Fibroblast of the aortic adventitia (primary cell): ENCODE measurements at places on chromosomes 1 and 21.
A peak's percentile ranks its signal among the peaks of the same experiment; 100 is the strongest.

GRCh38 chr1:205588636-205589035, 43.2 kb downstream of the ELK4 start:
- DNase-seq: peak; percentile 69

DNA sequence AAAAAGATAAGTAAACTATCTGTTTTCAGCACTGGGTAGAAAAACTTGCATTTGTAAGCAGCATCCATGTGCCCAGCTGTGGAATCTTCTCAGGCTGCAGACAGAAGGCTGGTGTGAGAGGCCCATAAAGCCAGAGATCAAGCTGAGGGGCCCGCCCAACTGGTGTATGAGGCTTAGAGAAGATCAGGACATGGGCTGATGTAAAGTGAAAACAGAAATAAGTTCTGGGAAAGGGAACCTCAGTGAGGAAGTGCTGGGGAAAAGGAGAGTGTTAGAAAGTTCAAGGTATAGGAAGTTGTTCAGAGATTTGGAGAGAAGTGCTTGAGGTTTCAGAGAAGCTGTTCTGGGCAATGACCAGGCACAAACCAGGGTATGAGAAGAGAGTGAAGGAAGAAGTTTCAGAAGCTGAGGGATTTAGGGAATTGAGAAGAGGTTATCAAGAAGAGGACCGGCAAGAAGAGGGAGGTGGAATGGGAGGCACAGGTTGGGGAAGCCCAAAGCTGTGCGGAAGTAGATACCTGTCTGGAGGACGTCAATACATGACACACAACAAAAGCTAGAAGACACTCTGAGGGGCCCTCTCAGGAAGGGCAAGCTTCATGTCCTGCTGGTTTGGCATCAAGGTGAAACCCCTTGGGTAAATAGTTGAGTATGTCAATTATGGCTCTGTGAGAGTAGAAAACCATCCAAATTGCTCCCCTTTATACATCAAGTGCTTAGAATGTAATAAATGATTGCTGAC, 2.7 kb upstream of the CD5L start:
- no peak for DNase-seq

DNA sequence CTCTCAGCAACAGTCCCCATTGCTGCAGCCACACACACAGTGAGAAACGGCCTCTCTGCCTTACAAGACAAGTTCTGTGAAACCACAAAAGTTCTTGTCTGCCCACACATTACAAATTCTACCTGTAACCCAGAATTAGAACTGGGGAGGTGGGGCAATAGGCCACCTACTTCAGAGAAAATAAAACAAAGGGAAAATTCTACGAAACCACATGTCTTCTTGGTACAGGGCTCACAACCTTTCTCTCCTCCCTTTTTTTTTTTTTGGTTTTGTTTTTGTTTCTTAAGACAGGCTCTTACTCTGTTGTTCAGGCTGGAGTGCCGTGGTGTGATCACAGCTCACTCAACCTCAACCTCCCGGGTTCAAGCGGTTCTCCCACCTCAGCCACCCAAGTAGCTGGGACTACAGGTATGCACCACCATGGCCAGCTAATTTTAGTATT, 30.2 kb downstream of the LPAR3 start:
- DNase-seq: no peak

GRCh38 chr21:33870768-33871167, 44.8 kb downstream of the ATP5PO start:
- DNase-seq: no peak

DNA sequence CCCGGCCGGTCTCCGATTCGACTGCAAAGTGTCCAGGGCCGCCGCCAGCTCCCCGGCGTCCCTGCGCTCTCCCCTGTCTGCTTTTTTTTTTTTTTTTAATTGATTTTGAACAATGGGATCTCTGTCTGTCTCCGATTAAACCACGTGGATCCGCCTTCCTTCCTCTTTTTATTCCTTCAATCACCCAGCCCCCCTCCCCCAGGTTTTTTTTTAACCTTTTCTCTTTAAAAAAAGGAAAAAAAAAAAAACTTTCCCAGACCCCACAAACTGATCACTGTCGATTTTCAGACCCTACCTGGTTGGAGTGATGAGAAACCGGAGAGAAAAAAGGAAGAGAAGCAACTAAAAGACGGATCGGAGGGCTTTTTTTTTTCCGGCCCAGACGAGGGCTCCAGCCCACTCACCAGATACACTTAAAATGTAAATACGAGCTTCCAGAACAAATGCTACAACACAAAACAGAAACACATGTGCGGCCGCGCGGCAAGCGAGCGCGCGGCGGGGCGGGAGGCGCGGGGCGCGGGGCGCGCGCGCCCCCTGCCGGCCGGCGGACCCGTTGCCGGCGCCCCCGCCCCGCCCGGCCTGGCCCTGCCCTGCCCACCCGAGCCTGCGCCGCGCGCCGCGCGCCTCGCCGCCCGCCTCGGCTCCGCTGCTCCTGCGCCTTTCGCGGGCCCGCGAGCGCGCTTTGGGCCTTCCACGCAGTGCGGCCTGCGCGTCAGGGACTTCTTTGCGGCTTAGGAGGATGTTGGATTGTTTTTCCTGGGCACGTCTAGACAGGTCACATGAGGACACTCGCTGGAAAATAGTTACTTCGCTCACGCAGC, at the start of gene RCC2:
Gene RCC2, minus strand, starts transcription at position 428 of the 824 bp plus-strand sequence. CDS start 1,163 bp downstream, outside the sequence.
- DNase-seq: peak; percentile 77

DNA sequence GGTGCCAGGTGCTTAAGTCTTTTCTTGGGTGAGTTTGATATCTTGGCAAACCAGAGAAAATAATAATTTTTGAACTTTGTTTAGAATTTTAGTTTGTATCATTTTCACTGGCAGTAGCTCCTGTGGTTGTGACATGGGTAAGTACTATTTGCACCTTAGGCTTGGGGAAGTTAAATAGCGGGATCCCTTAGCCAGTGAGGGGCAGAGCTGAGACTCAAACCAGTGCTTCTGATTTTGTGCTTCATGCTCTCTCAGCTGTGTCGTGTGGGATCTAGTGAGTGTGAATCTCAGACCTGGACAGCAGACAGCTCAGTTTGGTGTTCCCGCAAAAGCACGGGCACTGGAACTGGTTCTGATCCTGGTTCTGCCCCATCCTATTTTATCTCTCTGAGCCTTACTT, 9.6 kb downstream of the PRCC start:
- DNase-seq: no peak

DNA sequence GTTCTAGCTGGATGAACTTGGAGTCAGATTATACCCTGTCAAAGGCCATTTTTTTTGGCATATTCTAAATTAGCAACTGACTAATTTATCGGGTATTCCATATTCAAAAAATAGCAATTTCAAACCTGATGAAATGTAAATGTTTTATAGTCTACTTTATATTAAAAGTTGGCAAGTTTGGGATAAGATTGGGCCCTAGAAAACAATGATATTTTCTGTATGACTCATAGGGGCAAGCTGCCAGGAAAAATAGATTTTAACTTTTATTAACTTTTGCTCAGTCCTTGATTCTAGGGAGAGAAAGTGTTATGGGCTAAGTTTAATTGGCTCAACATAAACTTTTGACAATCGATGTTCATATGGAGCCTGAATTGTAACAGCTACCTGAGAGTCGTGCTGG, 576.9 kb upstream of the B3GALT2 start:
- peak; percentile 45 for DNase-seq

DNA sequence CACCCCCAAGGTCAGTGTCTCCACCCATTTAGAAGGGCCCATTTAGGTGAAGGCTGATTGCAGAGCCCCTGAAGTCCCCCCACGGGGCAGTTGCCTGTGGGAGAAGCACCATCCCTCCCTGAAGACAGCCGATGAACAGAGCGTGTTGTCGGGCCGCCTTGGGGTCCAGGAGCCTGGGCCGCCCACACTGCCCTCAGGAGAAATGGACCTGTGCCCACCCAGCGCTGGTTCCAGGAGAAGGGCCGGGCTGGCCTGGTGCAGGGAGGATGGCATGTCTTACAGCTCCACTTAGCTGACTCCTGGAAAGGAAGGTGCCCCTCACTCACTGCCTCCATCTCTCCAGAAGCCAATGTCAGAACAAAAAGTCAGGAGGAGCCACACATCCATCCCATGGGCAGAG, 252.7 kb upstream of the VAMP3 start:
- no peak for DNase-seq

- DNase-seq: peak; percentile 86
Observed at GRCh38 chr1:1361982-1362423, 3.6 kb upstream of the MXRA8 start.

DNA sequence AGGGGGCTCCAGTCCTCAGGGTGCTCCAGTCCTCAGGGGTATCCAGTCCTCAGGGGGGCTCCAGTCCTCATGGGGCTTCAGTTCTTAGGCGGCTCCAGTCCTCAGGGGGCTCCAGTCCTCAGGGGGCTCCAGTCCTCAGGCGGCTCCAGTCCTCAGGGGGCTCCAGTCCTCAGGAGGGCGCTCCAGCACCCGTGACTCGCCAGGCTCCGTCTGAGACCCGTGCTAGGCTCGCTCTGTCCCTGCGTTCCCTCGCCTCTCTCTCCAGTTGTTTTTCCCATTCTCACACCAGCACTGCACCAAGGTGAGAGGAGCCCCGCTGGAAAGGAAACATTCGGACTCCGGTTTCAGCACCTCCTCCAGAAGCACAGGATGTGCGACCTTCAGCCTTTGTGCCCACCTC, 9.4 kb upstream of the OR2M2 start:
- no peak for DNase-seq

- no peak for DNase-seq
Observed at GRCh38 chr1:20351911-20352701, 61.4 kb downstream of the VWA5B1 start.

- DNase-seq: no peak
Observed at GRCh38 chr1:178614286-178614685, 101.4 kb downstream of the TEX35 start.

- DNase-seq: peak; percentile 15
Observed at GRCh38 chr1:3858231-3858981, 1.1 kb downstream of the DFFB start.

DNA sequence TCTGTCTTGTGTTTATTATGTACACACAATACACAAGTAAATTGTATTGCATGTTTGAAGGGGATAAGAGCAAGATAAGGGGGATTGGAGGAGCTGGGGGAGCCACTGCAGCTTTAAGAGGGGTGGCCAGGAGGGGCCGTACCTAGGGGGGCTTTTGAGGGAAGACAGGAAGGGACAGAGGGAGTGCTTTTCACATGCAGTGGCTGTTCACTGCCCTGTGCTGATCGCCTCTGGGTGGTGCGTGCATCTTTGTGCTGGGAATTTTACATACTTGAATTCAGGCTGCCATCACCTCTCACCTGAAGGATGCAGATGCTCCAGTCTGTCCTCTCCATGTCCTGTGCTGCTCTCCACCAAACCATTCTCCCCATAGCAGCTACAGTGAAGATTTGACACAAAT, 179.5 kb downstream of the PTPRU start:
- DNase-seq: no peak

DNA sequence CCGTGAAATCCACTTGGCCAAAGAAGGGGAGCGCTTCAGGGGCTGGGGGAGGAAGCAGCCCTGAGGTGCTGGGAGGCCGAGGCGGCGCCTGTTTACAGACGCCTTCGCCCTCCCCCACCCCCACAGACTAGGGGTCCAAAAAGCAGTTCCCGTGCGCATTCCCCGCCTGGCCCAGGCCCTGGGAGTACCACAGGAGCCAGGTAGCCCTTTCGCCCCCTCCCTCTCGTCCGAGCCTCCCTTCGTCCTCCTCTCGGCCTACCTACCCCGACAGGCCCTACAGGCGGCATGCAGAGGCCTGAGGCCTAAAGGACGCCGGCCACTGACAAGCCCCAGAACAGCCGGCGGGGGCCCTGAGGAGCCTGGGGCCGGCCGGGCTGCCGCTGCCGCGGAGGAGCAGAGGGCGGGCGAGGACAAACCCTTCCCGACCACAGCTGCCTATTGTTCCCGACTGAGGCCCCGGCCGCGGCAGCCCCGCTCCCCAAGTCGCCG, 522 bp downstream of the RC3H1 start:
- DNase-seq: peak; percentile 40

DNA sequence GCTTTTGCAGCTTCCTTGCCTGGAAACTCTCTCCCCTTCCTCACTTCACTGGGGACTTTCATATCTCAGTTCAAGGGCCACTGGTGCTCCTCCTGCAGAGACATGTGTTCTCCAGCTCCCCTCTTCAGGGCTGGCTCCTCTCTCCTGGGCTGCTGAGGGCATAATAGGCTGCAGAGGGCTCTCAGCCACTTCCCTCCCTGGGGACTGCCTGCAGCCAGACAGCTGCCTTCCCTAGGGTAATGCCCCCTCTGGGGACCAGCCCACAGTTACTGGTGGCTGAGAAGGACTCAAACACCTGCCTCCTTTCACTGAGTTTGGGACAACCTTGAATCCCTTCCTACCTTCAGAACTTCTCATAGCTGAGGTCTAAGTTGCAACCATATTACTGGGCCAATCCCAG, 104.8 kb upstream of the POU3F1 start:
- DNase-seq: no peak

DNA sequence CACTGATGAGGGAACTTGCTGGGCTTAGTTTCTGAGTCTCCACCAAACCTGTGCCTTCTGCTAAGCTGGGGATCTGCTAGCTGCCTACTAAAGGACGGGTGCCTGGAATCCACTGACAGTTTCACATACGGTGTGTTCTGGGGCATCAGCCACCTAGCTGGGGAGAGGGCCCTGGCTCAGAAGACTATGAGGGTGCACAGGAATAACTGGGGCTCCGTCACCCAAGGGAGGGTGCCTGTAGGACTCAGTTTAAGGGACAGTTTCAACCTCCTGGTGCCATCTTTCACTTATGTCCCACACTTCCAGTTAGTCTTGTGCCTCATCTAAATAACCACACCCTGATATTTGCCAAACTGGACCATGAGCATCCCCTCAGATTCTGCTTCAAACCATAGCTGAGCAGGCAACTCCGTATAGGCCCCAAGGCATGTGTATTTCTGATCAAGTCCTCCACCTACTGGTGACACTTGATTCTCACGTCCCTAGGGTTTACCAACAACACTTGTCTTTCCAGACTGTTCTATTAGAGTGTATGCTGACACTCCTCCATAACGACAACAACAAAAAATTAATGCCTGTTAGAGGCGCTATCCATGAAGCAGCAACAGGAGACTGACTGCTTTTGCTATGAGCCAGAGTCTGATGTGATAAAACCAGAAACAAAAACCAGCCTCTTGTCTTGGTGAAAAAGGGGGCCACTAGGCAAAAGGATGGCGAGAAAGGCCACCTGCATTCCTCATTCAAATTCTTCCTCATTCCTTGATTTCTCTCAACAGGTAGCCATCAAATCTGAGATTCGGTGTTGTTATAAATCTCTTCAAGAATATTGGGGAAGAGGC, 55.0 kb upstream of the PAXBP1 start:
- peak; percentile 80 for DNase-seq

DNA sequence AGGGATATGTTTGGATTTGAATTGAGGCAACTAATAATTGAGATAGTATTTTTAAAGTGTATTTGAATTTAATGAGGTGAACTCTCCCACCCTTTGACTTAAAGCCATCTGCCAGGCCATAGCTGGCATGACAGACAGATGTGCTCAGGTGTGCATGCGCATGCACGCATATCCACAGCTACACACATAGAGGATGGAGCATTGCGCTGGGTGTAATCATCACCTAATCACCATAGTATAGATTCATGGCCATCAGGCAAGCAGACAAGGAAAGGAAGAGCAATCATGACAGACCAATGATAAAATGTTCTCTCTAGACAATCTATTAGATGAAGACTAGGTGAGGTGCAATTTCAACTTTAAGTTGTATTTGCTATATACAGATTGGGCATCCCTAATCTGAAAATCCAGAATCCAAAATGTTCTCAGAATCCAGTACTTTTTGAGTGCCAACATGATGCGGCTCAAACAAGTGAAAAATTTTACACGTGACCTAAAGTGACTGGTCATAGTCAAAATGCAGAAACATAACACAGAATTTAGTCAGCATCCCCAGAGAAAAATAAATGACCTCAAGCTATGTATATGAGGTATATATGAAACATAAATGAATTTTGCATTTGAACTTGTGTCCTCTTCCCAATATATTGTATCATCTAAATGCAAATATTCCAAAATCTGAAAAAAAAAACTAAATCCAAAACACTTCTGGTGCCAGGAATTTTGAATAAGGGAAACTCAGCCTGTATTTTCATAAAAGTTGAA, 70.1 kb downstream of the PTPRC start:
- no peak for DNase-seq
